ENCODE measurements at places on chromosomes 12 and 14. TPM values are rescaled to one million over a fixed set of nuclear protein-coding genes. Genes with fewer than 3 reads are reported as not detected.

The STXBP6 gene
- total RNA-seq, result not detected

The RAD51B gene
- total RNA-seq, result 19.3 TPM

The DCN gene
- 47.1 TPM for total RNA-seq

The DPPA3 gene
- total RNA-seq, result not detected

The CBLN3 gene
- 0.32 TPM for total RNA-seq

The SDR9C7 gene
- total RNA-seq, result not detected

The OR9K2 gene
- total RNA-seq, result not detected

The PTPRB gene
- 92.9 TPM for total RNA-seq

Data from epithelial cell of umbilical artery (primary cell).